Mesothelial cell of epicardium (in vitro differentiated cells): ENCODE measurements at places on chromosomes 4 and X. TPM values are rescaled to one million over a fixed set of nuclear protein-coding genes. Genes with fewer than 3 reads are reported as not detected.
A peak's percentile ranks its signal among the peaks of the same experiment; 100 is the strongest.

DNA sequence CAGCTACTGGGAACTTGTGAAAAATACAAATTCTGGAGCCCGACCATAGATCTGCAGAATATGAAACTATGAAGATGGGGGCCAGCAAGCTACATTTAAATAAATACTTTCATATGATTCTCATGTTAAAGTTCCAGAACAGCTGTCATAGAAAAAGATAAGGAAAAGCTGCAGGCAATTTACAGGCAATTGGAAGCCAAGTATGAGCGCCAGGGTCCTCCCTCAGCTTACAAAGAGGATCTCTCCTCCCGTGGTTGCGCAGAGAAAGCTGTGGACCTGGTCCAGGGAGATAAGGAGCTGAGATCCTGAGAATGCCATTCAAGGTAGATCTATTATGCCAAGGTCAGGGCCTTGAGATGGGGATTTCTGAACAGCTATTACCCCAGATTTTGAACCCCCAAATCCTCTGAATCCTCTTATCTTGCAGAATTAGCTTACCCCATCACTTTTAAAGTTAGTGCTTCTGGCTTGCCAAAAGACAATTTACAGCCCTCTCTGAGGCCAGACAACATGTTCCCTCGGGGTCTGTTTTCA, 25.6 kb upstream of the FRAS1 start:
- no peak for DNase-seq

AREG gene
- total RNA-seq = 1.3 to 1.7 TPM (median 1.5 TPM) in 3 replicates

DNA sequence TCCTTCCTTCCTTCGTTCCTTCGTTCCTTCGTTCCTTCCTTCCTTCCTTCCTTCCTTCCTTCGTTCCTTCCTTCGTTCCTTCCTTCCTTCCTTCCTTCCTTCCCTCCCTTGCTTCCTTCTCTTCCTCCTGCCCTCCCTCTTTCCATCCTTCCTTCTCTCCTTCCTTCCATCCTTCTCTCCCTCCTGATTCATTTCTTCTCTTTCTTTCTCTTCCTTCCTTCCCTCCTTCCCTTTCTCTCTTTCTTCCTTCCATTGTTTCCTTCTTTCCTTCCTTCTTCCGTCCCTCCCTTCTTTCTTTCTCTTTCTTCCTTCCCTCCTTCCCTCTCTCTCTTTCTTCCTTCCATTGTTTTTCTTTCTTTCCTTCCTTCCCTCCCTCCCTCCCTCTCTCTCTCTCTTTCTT, 14.5 kb downstream of the CSF2RA start:
- DNase-seq = no peak

DNA sequence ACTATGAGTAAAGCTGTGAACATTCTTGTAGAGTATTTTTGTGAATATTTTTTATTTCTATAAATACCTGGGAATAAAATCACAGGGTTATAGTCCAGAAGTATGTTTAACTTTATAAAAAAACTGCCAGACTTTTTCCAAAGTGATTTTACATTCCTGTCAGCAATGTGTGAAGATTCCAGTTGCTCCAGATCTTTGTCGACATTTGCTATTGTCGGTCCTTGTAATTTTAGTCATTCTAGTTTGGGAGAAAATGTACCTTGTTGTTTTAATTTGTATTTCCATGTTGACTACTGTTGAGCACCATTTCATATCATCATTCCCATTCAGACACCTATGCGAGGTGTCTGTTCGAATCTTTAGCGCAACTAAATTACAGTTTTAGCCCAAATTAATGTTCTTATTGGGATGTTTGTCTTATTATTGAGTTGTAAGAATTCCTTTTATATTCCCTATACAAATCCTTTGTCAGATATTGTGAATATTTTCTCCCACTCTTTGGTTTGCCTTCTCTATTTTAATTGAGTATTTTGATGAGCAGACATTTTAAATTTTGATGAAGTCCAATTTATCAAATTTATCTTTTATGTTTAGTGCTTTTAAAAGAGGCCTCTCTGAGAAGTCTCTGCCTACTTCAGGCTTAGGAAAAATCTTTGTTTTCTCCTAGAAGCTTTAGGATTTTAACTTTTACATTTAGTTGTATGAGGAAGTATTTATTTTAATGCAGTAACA, 2.6 kb downstream of the CEP135 start:
- DNase-seq = no peak

DNA sequence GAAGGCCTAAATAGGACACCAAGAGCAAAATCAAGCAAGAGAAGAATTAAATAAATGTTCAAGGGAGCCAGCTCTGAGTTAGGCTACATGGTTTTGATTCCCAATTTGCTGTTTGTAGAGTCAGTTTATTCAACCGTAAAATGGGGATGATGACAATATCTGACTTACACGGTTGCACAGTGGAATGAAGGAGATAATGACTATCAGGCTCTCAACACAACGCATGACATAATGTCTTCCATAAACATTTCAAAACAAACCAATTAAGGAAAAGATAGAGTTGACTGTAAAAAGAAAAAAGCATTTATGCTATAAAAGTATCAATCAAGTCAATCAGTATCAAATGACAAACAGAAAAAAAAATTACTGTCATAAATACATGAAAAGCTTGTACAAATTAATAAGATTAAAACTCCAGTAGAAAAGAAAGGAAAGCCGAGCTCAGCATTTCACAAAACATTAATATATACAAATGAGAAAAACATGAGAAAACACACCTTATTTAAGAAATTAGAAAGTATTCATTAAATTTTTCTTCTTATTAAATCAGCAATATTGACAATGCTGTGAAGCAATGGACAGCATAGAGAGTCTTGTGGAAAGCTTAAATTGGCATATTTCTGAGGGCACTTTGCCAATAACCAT, 179.0 kb downstream of the SCFD2 start:
- no peak for DNase-seq

GRCh38 chrX:26762253-26762652, 546.3 kb downstream of the MAGEB5 start:
- DNase-seq = no peak

SOD3 gene
- 5.7 to 6.5 TPM (median 5.8 TPM) in 3 replicates for total RNA-seq

DNA sequence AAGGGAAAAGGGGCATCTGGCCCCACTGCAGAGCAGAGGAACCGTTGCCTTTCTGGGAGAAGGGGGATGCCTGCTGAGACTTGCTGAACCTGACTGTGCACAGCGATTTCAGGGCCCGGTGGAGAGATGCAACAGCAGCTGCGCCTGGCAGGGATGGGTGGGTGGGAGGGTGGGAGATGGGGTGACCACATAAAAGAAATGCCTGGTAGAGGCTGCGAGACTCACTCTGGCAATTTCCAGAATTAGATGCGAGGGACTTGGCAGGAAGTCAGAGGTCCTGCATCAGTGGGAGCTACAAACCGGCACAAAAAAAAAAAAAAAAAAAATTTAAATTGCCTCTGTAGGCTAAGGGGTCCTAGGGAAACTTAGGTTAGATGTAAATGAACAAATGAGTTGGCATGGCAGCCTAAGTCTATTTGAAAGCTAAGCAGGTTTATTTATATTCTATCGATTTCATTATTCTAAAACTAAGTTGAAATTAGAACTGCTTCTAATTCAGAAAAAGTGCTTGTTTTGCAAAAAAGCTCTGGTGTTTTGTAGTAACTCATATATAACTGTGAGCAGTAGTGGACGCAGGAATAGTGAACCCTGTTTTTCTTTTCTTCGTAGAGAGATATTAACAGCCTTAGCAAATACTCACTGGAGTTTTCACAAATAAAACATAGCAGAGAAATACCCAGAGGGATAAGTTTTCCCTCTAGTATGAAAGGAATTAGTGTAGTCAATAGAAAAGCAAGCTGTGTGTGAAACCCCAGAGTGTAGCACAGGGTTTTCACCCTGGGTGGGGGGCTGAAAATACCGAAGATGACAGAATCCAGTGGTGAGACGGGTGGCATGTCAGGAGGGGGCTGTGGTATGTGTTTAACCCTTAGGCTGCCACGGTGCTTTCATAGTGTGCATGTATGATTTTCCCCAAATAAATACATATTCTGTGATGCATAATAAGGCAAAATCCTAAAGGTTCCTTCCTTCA, 130.1 kb downstream of the EGF start:
- DNase-seq = no peak

NPFFR2 gene
- total RNA-seq = not detected in 3 replicates

DNA sequence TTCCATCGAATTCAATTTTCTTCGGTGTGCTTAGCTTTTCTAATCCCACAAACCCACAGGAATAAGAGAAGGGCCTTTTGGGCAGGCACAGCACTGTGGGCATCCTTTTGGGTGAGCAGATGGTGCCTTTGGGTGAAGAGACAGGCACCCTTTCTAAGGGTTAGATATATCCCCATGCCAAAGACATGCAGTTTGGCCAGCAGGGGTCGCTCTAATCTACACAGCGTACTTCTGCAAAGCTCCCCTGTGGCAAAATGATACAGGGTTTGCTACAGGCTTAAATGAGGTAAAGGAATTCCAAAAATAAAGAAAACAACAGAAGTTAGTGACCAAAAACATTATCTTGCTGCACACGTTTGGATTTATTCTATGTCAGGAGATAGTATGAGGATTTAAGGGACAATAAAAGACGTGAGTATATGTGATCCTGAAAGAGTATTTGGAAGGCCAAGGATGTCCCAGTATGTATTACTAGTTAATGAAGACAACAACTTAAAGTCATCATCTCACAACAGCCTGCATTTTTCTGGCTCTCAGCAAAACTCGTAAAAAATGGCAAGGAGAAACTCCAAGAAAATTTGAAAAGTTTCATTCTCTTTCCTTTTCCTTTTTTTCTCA, 49.5 kb downstream of the PHEX start:
- DNase-seq = peak; percentile 23

- DNase-seq = no peak
Measured at GRCh38 chr4:154711522-154711921, 32.3 kb upstream of the LRAT start.

DNA sequence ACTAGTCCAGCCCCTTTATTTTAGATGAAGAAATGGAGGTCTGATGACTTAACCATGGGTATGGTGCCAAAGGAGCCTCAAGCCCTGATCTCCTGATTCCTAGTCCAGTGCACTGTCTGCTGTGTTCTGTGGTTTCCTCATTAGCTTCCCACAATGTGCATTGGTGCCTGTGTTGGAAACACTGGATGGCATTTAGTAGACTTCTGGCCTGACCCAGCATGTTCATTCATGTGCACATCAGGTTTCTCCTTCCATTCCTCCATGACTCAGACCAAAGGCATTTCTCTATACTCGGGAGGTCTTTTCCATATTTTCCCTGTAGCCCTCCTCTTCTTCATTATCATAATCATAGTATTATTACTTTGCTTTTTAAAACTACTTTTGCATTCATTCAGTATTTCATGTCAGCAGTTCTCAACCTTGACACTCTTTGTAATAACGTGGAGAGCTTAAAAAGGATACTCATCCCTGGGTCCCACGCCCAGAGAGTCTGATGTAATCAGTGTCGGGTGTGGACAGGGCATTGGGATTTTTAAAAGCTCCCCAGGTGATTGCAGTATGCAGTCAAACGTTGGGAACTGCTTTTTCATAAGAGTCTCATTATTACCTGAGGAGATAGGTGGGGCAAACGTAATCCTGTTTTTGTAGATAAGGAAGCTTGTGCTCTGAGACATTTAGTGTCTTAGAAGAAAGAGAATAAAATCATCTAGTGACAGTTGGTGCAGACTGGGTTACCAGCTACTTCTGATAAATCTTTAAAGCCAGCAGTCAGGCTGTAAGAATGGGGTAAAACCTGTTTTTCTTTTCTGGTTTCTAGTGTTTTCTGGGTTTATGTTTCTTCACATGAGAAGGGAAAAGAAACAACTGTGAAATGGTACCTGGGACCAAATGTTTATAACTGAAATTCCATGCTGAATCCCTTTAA, 40.9 kb upstream of the XK start:
- no peak for DNase-seq

DNA sequence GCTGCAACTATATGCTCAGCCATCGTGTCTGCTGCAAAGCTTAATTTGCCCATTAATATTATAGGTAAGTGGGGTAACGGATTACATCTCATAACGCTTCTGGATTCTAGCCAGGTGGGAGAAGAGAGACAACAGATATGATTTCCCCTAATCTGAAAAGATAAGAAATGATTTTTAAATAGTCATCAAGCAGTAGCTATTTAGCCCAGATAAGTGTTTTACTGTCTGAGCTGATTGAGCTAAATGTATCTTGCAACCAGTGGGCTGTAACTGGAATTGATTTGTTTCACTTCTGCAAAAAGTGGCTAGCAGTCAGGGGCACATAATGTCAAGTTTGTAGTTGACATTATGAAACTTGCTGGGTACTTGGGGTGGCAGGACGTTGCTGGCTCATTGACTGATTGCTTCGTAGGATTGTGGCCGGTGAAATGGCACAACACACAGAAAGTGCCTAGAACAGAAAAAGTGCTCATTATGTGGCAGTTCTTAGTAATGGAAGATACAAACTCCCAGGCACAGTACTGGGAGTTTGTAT, 18.5 kb downstream of the LAP3 start:
- no peak for DNase-seq

GRCh38 chr4:36214735-36215485, 29.4 kb downstream of the ARAP2 start:
- no peak for DNase-seq

DNA sequence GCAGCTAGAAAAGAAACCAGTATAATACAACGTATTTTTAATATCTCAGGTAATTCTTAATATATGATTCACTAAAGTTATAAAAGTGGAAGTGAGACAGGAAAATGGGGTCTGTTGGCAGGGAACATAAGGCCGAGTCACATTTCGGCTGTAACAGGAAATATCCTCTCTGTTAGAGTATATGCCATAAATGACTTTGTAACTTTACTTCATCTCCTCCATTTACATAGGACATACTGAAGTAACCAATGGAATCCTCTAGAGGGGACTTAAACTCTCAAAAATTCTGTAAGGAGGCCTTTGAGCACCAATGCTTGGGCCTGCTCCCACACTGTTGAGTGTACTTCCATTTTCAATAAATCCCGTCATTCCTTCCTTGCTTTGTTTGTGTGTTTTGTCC, 71.3 kb downstream of the ANKRD17 start:
- DNase-seq = no peak

- DNase-seq = no peak
Measured at GRCh38 chr4:168685136-168685809, 188.4 kb downstream of the PALLD start.

DNA sequence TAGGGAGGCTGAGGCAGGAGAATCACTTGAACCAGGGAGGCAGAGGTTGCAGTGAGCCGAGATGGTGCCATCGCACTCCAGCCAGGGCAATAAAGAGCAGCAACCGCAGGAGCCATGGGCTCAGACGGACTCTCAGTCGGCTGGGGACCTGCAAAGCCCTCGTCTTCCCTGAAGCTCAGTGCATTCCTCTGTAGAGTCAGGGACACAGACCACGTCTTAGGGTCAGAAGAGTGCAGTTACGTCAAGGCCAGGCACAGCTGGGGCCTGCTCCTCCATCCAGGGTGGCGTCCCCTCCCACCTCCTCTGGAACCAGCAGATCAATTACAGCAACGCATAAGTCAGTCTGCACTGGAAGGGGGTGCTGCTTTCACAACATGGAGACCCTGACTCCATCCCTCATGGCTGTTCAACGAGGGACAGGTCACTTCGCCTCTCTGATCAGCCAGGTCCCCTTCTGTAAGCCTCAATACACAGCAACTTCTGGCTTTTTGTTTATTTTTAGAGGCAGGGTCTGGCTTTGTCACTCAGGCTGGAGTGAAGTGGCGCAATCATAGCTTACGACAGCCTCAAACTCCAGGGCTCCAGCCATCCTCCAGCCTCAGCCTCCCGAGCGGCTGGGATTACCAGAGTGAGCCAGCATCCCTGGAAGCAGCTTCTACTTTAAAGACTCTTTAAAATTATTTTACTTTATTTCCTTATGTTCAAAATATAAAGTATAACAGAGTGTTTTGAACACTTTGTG, 76.4 kb downstream of the ZFYVE28 start:
- DNase-seq = no peak

TMPRSS11B gene
- total RNA-seq = not detected in 3 replicates

GRCh38 chrX:69019073-69019890, 146.0 kb downstream of the PJA1 start:
- no peak for DNase-seq

GRCh38 chr4:181127171-181127570, 1116.0 kb upstream of the TENM3 start:
- no peak for DNase-seq

- DNase-seq = no peak
Measured at GRCh38 chrX:16646366-16647138, 3.4 kb upstream of the S100G start.
